T-cell (primary cell): ENCODE measurements at places on chromosomes 5 and 9. TPM values are rescaled to one million over a fixed set of nuclear protein-coding genes. Genes with fewer than 3 reads are reported as not detected.

Gene NR2F1
- total RNA-seq, result not detected

Gene KCTD16
- total RNA-seq, result 0.15 TPM

Gene KIF4B
- total RNA-seq, result not detected

GRCh38 chr5:77391240-77391765, 100.8 kb downstream of the WDR41 start:
- DNase-seq, result no peak

DNA sequence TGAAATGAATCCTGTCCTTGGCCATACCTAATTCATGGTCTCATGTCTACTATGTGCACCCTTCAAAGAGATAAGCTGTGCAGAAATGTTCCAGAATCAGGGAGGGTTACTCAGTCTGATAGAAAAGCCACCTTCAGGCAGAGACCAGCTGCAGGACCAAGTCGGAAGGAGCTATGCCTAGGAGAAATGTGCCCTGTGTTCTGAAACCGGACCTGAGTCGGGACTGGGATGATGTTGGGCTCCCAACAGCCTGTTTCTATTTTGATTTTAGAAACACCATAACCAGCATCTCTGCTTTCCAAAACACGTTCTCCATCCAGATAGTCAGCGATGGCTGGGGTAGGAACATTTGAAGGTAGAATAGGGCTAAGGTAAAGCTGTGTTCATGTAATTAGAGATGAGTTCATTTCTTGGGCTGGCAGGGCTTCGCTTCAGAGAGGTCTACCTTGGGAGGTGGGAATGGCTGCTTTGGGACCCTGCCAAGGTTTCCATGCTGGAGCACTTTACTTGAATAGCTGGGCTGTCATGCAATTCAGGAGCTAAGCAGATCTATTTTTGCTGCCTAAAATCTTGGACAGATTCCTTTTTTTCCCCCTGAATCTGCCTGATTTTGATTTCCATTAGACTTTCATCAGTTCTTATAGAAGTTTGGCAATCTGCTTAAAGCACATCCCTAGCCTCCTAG, 2.8 kb downstream of the ADCY2 start:
- no peak for DNase-seq

DNA sequence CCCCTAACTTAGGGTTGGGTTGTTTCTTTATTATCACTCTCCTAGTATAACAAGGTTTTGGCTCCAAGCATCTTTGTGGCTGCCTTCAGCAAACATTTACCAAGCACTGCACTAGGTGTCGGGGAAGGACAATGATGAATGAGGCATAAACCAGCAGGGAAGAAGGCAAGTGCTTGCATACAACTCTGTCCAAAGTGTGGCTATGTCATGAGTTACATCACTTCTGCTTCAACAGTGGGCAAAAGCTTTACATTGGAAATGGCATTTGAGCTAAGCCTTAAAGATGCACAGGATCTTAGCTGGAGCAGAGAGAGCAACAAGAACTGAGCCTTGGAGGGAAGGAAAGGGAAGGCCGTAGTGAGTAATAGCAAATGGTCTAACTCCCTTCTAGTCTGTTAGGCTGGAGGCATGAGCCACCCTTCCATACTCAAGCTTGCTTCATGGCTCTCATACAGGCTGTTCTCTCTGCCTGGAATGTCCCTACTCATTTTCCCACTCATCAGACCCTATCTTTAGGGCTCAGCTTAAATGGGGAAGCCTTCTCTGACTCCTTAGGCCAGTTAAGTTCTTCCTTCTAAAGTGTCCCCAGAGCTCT, 121.8 kb downstream of the SEMA6A start:
- no peak for DNase-seq

GRCh38 chr9:127897193-127897692, 2.2 kb downstream of the ST6GALNAC6 start:
- no peak for DNase-seq
